ENCODE measurements at places on chromosomes 7 and 10.

DNA sequence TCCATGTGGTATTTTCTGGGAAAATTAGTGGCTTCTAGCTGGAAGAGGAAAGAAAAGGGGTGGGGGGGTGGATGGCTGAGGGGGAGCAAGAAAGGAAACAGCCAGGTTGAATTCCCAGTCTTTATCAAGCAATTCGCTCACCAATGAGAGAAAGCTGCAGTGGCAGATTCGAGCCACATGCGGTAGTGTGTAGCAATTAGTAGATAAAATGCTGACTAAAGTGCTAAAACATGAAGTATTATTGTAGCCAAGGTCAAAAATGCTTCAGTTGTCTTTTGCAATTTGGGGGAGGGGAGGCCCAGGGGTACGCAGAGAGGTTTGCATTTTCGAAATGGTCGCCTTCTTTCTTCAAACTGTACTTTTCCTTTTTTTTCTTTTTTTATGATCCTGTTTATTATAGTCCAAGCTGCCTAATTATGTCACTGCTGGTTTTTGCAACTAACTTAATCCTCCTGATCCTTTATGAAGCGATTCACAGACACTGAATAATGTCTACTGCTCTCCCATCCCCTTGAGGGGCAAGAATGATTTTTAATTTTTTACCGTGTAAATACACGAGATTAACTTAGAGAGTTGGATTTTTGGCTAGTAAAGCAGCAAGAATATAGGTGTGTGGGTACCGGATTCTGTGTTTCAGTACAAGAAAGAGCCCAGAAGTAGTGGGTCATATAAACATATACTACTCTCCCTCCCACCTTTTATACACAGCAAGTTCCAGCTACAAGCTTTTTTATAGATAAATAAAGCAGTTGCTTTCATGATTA lies 3.6 kb upstream of the ARID5B start:
- no peak for DNase-seq

GRCh38 chr10:105468759-105469158 lies 827.7 kb downstream of the SORCS3 start:
- no peak for DNase-seq

DNA sequence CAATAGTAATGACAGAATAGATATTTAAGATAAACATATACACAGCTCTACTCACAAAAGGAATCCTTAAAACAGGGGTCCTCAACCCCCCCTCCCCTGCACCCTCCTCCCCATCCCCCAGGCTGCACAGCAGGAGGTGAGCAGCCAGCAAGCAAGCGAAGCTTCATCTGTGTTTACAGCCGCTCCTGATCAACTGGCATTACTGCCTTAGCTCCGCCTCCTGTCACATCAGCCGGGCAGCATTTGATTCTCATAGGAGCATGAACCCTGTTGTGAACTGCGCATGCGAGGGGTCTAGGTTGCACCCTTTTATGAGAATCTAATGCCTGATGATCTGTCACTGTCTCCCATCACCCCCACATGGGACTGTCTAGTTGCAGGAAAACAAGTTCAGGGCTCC lies 65.5 kb downstream of the SMURF1 start:
- no peak for DNase-seq

DNA sequence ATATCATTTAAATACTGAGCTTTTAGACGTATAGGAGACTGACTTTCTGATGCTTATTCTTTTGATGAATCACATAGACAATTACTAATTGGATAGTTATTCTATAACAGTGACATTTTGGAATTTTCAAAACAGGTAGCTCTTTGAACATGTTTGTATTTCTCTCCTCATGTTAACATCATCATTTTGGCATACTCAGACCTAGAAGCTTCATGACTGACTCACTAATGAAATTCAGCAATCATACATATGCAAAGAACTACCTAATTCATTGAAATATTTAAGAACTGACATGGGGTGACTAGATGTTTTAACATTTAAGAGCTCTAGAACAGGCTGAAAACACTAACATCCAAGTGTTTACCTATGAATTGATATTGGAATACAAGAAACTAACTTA lies 192.3 kb downstream of the VTI1A start:
- DNase-seq, result no peak

All from activated CD4-positive, alpha-beta T cell treated with anti-CD3 and anti-CD28 coated beads, Interleukin-2, amount 50 U/mL, for 4 hours (primary cell).